ENCODE measurements at places on chromosomes 12 and 14. TPM values are rescaled to one million over a fixed set of nuclear protein-coding genes. Genes with fewer than 3 reads are reported as not detected.

NOP9 gene
- total RNA-seq = 25.5 TPM

CPNE6 gene
- not detected for total RNA-seq

BAG5 gene
- 16.4 TPM for total RNA-seq

IRAK3 gene
- 5.3 TPM for total RNA-seq

RGS6 gene
- total RNA-seq = 26.0 TPM

FAIM2 gene
- 8.2 TPM for total RNA-seq

APOLD1 gene
- 21.3 TPM for total RNA-seq

- no peak for DNase-seq
These were observed 9.9 kb downstream of the TBK1 start for GRCh38 chr12:64461634-64462414.

- DNase-seq = no peak
These were observed 94.5 kb downstream of the PLXNC1 start for GRCh38 chr12:94242901-94243300.

DNA sequence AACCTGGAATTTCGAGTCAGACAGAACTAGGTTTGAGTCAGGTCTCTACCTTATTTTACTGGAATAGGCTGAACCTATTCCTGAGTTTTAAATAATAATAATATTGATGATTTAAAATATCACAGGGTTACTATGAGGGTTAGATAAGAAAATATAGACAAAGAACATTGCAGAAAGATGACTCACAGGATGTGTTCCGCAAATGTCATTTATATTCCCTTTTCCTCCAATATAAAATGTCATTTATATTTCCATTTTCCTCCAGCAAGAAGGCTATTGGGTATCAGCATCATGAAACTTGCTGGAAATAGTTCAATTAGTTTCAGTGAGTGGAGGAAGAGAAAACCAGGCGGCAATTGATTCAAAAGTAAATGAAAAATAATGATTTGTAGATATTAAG is 163.9 kb upstream of the RASSF8 start:
- no peak for DNase-seq

DNA sequence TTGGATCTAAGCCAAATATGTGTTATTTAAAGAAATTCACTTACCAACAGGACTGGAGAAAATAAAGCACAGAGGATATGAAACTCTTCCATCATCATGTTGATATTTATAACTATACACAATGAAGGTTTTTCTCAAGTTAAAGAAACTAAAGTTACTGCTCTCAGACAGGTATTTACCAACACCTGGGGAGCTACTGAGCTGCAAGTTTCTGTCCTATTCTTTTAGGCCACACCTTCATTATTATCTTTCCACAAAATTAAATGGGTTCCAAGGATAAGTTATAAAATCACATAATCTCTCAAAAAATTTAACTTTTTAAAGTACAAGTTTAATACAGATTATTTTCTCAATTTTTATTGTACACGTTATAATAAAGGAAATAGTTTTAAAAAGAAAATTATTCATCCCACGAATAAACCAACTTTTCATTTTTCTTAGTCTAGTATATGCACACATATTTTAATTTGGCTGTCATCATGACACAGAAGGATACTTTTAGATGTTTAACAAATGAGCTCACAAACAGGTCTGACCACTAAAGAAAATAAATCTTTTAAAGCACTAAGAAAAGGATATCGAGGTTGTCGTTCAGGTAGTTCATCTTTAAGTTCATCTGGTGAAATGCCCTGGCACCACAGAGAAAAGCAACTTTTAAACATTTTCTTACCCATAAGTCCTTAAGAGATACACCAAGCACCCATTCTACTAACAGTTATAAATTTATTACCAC is 7.8 kb downstream of the GMFB start:
- DNase-seq = no peak

- no peak for DNase-seq
These were observed 88.6 kb downstream of the AEBP2 start for GRCh38 chr12:19527866-19528265.

DNA sequence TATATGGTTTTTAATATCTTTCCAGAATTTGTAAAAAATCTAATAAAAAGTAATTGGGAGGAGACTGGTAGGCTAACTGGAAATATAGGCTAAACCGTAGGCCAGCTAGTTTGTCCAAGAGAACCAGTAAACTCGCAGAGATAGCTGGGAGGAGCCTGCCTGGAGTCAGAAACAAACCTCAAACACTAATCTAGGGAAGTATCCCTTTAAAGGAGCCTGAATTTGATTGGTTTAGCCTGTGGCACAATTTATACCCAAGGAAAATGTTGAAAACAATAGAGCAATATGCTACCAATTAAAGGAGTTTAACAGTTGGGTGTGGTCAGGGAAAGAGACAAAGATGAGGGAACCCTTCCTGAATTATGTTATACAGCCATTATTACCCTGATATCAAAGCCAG is 109.6 kb downstream of the EML5 start:
- DNase-seq = no peak

DNA sequence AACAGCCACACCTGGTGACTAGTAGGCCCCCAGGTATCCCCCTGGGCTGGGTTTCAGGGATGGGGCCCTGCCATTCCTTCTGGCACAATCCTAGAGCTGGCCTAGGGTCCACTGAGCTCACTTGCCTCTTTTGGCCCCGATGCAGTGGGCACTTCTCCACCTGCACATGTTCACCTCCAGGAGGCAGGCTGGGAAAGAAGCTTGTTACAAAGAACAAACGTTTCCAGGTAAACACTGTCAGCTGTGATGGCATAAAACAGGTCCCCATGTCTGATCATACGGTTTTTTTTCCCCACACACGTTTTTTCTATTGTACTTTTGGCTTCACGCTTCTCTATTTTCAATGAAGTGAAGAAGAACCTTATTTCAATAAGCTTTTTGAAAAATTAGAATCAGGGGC is 15.8 kb upstream of the HVCN1 start:
- DNase-seq = no peak

DNA sequence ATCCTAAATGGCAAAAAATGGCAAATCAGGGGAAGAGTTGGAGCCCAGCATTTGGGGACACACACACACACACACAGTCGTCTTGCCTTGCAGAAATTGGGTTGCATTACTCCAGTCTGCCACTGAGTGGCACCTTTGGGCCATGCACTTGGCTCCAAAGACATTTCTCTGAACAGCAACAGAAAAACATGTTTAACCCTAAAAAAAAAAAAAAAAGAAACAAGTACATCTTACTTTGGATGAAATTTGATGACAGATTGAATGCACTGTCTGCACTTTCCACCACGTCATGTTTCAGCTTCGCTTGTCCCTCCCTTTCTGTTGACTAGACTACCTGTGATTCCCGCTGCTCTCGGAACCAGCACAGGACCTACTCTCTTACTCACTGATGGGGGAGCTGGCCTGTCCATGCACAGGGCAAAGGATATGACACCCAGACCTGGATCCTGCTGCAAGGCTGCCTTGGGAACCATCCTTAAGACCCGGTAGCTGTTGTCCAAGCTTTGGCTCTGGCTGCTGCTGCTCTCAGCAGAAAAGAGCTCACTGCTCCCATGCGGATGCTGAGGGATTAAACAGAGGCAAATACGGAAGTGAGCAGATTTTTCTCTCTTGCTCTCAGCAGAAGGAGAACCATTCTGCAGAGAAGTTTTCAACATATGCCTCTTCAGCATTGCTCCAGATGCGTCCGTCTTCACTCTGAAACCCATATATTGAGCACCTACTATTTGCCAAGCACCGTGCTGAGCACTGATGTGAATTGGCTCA is 376.8 kb downstream of the DPF3 start:
- DNase-seq = peak; percentile 56

DNA sequence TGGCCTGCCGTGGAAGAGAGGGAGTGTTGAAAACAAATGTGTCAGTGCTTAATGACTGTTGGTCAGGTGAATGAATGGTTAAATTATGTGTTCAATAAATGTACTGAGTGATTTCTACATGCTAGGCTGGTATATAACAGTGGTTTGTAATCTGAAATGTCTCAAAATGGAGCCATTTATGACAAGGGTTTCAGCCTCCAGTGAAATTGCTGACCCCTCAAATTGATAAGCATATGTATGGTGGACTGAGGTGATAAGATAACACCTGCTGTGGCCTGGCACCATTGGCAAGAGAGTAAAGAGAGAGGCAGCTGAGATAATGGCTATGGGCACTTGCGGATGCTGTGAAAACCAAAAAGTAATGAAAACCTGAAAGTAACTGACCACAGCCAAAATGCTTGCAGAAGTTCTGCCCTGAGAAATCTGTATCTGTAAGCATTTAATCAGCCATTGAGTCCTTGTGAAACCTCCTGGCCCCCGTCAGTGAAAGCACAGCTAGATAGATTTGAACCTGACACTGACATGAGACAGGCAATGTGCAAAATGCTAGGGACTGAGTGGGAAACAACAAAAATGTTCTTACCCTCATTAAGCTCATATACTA is 1.4 kb upstream of the BCAT1 start:
- no peak for DNase-seq

DNA sequence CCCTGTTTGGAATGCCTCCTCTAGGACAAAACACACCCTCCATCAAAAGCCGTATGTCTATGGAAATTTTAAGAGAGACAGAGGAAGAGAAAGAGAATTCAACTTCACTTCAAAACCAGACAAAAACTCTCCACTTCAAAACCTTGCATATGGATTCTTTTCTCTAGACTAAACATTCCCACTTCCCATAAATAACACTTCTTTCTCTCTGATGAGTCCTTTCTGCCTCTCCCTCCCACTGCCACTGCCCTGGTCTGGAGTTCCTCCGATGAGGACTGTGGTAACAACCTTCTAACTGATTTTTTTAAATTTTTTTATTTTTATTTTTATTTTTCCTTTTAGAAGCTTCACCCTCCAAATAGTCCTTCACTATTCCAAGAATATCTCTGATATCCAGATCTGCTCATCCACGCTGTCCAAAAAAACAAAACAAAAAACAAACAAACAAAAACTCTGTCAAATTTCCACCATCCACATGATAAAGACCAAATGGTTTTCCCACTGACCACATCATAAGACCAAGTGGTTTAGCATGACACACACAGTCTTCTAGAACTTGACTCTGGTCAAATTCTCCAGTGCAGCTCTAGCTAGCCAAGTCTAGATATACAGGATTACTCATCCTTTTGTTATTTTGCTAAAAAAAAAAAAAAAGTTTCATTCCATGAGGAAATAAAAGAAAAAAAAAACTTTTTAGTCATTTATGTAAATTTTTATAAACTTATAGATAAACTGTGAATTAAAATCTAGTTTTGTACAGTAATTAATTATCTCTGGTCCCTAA is 256.0 kb downstream of the PPFIA2 start:
- no peak for DNase-seq

DNA sequence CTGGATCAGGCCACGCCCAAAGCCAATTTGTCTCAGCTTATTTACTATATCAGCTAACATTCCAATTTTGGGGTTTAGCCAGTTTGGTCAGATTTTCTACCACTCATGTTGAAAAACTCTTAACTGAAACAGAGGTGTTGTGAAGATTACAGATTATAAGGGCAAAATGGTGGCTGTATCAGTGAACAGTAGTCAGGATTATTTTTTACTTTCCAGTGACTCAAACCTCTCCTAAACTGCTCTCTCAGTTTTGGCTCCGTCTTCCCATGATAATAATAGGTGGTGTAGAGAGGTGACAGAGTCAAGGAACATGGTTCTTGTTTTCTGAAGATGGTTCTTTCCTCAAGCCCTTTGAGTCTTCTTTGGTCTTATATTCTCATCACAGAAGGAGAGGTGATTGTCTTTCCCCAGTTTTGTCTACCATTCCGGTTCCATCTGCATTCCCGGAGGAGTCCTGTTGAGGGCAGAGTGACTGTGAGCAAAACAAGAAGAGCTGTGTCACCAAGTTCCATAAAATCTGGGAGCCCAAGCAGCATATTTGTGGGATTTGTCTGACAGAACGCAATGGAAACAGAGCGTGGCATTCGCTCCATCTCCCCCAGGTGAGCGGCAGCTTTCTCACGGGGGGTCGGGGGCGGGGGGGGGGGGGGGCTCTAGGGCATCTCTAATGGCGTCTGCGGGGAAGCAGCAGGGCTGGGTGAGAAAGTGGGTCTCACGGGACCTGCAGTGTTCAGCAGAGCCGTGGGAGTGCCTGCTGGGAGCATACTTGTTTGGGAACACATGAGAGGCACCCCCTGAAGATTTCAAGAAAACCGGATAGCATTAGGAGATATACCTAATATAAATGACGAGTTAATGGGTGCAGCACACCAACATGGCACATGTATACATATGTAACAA is 59.1 kb downstream of the TBC1D30 start:
- DNase-seq = no peak

DNA sequence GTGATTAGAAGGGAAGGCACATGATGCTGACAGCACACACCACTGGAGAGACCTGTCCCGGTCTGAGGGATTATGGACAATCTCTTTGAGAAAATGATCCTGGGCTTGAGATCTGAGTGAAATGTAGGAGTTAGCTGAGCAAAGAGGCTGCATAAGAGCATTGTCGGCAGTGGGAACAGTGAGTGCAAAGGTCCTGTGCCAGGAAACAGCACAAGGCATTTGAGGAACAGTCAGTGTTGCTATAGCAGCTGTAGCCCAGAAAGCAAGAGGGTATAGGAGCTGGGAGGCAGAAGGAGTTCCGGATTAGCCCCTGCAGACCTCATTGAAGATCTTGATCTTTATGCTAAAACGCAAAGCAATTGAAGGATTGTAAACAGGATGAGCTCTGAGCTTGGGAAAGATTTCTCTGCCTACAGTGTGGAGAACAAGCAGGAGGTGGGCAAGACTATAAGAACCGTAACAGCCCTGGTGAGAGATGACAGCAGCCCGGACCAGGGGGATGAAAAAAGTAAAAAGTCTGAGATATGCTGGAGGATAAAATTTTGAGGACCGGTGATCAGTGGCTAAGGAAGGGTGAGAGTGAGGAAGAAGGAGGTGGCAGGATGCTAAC is 28.5 kb downstream of the CFL2 start:
- no peak for DNase-seq

- no peak for DNase-seq
These were observed 1189.0 kb upstream of the FLRT2 start for GRCh38 chr14:84340938-84341337.

- no peak for DNase-seq
These were observed 22.0 kb downstream of the MLXIP start for GRCh38 chr12:122100568-122100967.

- DNase-seq = peak; percentile 97
These were observed at the start of gene GLIPR1L2 for GRCh38 chr12:75390899-75391538. GLIPR1L2 (plus strand) TSS chr12:75391089; CDS start chr12:75391117, 28 bp downstream.

GRCh38 chr12:45547822-45548221 is 181.7 kb upstream of the ARID2 start:
- no peak for DNase-seq

GRCh38 chr12:101221301-101221700 is 11.3 kb upstream of the SLC5A8 start:
- DNase-seq = no peak

DNA sequence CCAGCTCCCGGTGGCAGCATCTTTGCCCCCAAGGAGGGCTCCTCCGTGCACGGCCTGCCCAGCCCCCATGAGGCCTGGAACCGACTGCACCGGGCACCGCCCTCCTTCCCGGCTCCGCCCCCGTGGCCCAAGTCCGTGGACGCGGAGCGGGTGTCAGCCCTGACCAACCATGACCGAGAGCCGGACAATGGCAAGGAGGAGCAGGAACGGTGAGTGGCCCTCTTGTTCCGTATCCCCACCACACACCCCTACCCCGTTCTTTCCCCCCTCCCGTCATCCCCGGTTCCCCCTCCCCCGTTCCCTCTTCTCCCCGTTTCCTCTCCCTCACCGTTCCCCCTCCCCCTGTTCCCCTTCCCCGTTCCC is 28.3 kb downstream of the LRCOL1 start:
- peak; percentile 58 for DNase-seq

Measured in left ventricle myocardium superior (tissue), 1 donor.